SK-MEL-5 (cell line): ENCODE measurements at places on chromosomes 7 and 10. TPM values are rescaled to one million over a fixed set of nuclear protein-coding genes. Genes with fewer than 3 reads are reported as not detected.

DNA sequence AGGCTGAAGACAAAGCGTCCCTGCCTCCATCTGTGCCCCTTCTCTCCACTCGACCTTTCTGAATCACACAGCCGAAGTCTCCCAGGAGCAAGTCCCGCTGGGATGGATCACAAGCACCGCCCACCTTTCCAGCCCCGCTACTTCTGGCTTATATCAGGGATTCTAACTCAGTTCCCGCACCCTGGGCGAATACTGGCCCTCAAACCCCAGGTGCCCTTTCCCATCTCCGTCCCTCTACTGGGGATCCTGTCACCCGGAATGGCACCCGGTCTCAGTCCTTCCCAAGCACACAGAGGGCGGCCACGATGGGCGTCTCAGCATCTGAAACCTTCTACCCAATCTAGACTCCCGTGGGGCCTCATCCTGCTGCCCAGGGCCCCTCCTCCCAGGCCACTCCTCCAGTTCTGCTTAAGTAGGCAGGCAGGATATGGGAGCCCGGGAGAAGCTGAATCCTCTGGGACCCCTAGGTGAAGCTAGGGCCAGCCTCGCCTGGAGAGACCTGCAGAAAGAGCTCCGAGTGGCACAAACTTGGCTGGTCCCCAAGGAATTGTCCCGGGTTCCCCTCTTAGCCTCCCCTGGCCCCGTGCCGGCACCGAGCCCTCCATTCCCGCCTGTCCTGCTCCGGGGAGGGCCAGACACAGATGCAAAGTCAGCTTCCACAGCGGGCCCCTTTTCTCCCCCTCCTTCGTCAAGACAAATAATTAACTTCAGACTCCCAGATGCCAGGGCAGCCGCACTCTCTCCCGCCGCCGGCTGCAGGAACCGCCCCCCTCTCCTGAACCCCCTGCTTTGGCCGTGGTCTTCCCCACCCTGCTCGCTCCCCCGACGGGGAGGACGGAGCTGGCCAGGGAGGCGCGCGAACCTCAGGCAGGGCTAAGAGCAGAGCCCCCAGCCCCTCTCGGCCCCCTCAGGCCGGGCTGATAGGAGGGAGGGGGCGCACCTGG, 612 bp downstream of the KCP start:
- no peak for DNase-seq

GRCh38 chr10:49135575-49136313, 1.9 kb upstream of the FAM170B start:
- no peak for DNase-seq

OR2A42 gene
- total RNA-seq, result not detected in 2 replicates

DNA sequence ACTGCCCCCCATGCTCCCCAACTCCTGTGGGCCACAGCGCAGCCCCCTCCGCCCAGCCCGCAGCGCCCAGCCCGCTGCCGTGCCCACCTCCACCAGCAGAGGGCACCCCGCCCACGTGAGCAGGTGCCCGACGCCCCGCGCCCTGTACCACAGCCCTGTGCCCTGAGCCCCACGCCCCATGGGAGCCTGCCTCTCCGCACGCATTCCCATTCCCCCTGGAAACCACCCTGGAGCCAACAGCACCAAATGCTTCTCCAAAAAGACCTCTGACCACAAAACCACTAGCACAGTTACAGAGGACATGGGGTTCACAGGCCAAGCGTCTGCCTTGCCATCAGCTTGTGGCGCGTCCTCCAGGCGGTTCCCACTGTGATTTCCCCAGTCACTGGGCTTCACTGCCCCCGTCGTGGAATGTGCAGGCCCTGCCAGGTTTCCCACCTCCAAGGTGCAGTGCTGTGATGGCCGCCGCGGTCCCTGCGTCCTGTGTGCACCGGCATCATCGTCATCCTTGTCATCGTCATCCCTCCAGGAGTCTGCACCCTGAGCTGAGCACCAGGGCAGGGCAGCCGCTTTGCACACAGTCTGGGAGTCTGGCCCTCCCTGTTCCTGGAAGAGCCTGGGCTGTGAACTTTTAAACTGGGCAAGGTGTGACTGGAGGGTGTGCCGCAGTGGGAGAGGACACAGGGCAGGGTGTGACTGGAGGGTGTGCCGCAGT, 61.7 kb downstream of the PWWP2B start:
- peak; percentile 34 for DNase-seq

GRCh38 chr7:133070562-133070961, 11.3 kb downstream of the CHCHD3 start:
- DNase-seq, result no peak

DNA sequence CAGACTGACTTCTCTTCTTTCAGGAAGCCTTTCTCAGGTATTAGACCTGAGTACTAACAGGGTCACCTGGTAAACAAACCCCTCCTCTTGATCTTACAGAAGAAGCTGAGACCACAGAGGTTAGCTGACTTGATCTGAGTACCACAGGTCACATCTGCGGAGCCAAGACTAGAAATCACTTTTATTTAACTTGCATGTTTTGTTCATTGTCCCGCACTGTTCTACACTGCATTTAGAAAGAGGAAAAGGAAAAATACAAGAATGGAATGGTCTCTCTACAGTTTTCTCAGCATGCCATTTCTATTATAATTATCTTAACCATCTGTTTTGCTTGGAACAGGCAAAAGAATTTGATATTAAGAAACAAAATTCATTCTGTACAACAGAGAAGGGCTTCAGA, 245.6 kb upstream of the ETV1 start:
- no peak for DNase-seq

- DNase-seq, result no peak
Observed at GRCh38 chr10:34049887-34050286, 715.4 kb upstream of the NRP1 start.

DNA sequence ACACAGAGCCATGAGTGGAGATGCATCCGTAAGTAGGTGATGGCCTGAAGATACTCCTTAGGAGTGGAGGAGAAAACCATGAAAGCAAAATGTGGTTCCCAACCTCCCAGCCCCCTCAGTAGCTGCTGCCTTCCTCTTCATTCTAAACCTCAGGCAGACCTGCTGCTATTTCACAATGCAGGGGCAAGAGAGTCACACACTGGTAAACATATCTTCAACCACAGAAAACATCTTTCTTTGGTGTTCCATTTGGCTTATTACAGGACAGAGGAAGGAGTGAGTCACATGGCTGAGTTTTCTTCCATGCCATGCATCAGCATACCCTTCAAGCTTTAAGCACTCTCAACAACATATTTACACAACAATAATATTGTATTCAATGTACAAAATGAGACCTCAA, 342.1 kb downstream of the BMPER start:
- DNase-seq, result no peak

SLC26A5 gene
- total RNA-seq, result not detected in 2 replicates

DNA sequence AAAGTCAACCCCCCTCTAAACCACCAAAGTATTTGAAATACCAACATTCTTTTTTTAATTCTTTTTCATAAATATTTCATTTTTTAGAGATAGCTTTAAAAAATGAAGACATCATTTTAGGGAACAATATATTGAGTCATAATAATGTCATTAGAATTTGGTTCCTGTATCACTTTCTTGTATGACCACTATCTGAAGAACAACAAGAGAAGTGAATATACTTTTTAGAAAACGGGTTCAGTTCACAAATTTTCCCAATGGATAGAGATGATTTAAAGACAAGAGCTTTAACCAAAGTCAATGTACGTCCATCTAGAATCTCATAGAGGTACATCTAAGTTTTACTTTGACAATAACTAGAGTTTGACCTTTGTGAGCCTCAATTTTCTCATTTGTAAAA, 48.2 kb downstream of the CUBN start:
- DNase-seq, result no peak

- peak; percentile 95 for DNase-seq
Observed at GRCh38 chr7:20330239-20330927, at the start of gene ITGB8. Gene ITGB8 (plus strand): TSS chr7:20330900. CDS start chr7:20331807, 907 bp downstream.

- peak; percentile 37 for DNase-seq
Observed at GRCh38 chr10:99431190-99431760, 851 bp upstream of the GOT1 start.

DNA sequence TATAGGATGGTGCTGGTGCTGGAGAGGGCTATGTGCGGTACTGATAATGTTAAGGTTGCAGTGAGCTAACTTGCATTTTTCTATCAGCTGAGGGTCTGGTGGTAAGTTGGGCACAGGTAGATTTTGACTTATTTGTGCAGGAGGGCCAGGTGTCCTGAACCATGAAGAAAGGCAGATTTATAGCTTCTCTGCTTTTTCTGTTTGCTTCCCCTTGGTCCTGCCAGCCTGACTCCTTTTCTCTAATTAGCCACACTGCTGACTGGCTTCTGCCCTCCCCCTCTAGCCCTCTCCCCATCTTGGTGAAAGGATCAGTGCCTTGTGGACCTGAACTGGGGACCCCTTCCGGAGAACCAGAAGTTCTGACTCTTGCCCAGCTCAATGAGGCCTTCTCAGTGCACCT, 40.8 kb upstream of the STEAP4 start:
- DNase-seq, result no peak

LBX1 gene
- not detected in 2 replicates for total RNA-seq

- DNase-seq, result no peak
Observed at GRCh38 chr7:14868937-14869336, 33.6 kb downstream of the DGKB start.

DNA sequence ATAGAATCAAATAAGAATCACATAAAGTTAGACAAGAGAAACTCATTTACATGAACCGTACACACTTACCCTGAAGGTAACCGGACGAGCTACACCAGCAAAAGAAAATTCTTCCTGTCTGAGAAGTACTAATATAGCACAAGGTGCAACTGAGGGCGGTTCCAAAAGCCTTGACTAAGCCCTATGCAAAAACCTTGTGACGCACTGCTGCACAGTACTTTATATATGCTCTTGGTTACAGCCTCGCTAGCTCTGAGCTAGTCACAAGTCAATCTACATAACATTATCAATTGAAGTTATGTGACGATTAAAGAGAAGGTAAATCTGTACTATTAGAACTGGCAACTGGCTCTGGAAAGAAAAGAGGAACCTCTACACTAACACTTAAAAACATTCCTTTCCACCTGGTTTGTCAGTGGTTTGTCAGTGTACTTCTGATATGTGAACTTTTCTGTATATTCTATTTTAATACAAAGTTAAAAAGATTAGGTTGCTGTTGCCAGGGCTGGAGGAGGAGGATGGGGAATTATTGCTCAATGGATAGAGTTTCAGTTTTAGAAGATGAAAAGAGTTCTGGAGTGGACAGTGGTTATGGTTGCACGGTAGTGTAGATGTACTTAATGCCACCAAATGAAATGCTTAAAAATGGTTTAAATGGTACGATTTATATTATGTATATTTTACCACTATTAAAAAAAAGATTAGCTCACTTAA, 21.6 kb downstream of the NT5C3A start:
- peak; percentile 76 for DNase-seq

GRCh38 chr7:155846936-155847335, 34.7 kb upstream of the SHH start:
- DNase-seq, result no peak

DNA sequence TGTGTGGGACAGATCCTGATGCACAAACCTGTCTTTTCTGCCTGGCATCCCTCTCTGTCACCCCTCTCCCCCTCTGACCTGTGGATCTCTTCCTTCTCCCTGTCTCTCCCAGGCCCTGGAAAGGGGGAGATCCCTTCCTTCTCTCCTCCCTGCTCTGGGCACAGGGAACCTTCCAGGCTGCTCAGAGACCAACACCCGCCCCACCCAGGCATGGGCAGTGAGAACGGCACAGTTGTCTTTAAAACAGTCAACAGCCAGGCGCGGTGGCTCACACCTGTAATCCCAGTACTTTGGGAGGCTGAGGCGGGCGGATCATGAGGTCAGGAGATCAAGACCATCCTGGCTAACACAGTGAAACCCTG, 34.7 kb downstream of the KCNH2 start:
- no peak for DNase-seq

- DNase-seq, result no peak
Observed at GRCh38 chr7:133077394-133077793, 4.5 kb downstream of the CHCHD3 start.

- DNase-seq, result no peak
Observed at GRCh38 chr10:15784662-15785300, 65.1 kb upstream of the ITGA8 start.

DNA sequence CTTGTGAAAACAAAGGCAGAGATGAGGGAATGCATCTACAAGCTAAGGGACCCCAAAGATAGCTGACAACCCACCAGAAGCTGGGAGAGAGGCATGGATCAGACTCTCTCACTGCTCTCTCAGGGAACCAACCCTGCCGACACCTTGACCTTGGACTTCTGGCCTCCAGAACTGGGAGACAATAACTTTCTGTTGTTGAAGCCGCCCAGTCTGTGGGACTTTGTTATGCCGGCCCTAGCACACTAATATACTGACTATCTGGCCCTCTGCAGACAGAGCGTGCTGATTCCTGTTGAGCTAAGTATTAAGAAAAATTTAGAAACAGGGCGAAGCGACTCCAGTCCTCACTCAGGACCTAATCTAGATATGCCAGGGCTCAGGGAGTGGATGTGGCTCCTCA, 144.3 kb upstream of the TCF7L2 start:
- DNase-seq, result no peak

- DNase-seq, result no peak
Observed at GRCh38 chr7:127187740-127188139, 65.0 kb downstream of the GRM8 start.

DNA sequence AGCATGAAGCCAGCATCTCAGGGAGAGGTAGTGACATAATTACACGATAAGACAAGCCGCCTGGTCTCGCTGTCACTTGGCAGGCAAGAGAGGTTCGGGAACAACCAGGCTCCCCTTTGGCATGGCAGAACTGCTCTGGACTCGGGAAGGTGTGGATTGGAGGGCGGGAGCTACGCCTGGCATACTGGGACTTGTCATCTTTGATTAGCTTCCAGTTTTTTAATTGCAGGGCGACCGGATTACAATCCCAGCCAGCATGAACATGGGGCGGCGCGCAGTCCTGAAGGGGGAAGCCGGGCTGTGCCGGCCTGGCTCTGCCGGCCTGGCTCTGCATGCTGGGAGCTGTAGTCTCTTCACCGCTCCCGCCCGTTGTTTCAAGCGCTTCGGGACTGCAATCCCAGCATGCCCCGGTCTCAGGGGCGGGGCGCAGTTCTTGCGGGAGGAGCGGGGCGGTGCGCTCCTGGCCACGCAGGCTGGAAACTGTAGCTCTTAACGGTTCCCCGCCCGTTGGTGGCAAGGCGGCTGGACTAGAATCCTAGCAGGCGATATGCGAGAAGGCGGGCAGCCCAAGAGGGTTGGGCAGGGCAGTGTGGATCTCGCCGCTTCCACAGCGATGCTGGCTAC, 45.5 kb upstream of the ZNF716 start:
- no peak for DNase-seq

GARIN1A gene
- total RNA-seq, result 0.21 and 0.82 TPM in 2 replicates
